ENCODE measurements at places on chromosomes 3 and 15. TPM values are rescaled to one million over a fixed set of nuclear protein-coding genes. Genes with fewer than 3 reads are reported as not detected.
A peak's percentile ranks its signal among the peaks of the same experiment; 100 is the strongest.

- ATAC-seq, result no peak
These were observed 17.2 kb upstream of the FOXP1 start for GRCh38 chr3:71600646-71601288.

DNA sequence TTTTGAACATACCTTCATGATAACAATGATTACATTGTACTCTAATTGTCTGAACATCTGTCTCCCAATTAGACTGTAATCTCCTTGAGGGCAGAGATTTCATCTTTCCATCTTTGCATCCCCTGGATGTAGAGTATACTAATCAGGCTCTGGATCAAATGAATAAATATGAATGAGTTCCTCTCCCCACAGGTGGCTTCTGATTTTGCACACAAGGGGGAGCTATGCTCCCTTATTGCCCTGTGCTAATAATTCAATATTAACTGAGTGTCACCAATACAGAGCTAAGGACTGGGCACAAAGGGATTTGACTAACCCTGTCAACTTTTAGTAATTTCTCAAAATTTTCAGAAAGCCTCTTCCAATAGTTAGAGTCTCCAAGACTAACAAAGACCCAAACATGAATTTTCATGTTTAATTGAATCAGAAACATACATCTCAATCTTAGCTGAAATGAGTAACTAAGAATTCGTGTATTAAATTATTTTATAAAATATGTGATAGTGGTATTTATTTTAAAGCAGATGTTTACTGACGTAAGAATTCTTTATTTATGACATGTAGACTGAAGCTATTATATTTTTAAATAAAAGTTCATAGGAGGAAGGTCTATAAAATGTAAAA is 3.0 kb downstream of the DUOXA1 start:
- ATAC-seq, result peak; percentile 58

DNA sequence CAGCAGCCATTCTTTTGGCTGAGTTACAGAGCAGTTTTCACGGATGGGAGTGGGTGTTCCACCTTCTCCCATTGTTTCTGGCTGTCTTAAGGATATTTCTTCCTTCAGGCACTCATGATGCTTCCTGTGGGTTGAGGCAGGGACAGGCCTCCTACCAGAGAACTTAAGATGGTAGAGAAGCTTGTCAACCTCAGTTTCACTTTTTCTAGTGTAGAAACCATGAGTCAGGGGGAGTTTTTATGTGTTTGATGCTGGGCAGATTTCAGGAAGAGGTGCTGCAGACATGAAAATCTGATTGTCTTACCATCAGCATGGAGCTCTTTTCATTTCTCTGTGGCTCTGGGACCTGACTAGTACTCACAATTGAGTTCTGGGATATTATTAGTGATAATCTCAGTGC is 48.7 kb upstream of the VEPH1 start:
- peak; percentile 63 for ATAC-seq

DNA sequence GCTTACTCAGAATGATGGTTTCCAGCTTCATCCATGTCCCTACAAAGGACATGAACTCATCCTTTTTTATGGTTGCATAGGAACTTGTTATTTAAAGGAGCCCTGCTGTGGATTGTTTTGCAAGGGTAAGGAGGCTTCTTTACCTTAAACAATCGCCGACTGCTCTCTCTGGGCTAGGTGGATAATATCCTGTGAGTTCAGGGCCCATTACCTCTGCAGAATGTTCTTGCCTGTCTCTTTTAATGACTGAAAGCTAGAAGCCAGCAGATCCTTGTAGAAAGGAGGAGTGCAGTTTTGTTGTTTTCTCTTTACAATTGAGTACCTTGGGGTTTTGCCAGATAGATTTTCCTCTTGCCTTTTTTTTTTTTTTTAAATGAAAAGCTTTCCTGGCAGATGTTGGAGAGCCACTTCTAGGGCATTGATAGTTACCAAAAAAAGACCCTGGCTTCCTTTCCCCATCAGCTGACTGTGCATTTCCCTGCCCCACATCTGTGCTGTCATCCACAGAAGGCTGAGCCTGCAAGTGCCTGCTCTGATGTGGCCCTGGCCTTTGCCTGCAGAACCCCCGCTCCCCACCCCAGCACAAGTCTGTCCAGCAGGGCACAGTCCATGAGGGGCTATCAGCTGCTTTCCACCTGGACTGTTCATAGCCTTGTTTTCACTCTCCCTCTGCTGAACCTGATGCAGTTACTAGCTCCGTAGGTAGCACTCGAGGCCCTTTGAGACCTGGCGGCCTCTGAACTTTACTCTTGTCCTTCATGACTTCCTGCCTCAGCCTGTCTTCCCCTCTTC is 113.1 kb downstream of the CHCHD6 start:
- no peak for ATAC-seq

DNA sequence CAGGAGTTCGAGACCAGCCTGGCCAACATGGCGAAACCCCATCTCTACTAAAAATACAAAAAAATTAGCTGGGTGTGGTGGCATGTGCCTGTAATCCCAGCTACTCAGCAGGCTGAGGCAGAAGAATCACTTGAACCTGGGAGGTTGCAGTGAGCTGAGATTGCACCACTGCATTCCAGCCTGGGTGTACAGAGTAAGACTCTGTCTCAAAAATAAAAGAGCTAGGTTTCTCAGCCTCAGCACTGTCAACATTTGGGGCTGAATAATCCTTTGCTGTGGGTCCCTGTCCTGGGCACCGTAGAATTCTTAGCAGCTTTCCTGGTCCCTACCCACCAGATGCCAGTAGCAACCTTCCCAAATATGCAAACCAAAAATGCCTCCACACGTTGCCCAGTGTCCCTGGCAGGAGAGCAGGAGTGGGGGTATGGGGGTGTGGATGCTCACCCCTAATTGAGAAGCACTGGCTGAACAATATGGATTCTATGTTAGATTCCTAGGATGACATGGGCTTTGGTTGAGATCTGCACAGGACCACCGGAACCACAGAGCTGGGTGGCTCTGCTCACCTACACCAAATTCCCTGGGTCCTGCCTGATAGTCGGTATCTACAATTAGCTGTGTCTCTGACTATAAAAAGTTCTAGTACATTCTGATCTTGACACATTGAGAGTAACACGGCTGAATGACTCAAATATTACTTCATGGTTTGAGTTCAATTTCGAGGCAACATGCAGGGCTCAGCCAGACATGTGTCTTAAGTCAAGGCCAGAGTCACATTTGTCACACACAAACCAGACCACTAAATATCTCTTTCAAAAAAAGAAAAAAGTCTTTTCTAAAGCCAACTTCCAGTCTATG is 577.0 kb upstream of the MDFIC2 start:
- ATAC-seq, result no peak

POLQ gene
- total RNA-seq, result 19.0 TPM

CPEB1 gene
- total RNA-seq, result 0.26 TPM

SLC2A2 gene
- not detected for total RNA-seq
